ENCODE measurements at places on chromosomes 4 and X.

DNA sequence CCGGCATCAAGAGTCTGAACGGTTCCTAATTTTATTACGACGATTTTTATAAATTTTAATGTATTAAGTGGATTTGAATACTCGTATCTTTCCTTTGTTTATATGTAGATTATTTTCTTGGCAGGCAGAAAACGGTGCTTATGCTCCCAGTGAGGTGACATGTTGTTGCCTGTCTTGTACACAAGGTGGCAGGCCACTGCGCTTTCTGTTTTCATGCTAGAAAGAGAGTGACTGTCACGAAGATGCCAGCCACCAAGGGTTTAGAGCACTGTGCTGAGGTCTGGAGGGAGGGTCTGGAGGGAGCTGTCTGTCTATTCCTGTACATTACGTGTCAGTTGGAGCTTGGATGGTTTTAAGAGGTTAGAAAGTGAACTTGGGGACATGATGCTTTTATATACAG lies 87.7 kb downstream of the SHROOM2 start:
- no peak for DNase-seq

DNA sequence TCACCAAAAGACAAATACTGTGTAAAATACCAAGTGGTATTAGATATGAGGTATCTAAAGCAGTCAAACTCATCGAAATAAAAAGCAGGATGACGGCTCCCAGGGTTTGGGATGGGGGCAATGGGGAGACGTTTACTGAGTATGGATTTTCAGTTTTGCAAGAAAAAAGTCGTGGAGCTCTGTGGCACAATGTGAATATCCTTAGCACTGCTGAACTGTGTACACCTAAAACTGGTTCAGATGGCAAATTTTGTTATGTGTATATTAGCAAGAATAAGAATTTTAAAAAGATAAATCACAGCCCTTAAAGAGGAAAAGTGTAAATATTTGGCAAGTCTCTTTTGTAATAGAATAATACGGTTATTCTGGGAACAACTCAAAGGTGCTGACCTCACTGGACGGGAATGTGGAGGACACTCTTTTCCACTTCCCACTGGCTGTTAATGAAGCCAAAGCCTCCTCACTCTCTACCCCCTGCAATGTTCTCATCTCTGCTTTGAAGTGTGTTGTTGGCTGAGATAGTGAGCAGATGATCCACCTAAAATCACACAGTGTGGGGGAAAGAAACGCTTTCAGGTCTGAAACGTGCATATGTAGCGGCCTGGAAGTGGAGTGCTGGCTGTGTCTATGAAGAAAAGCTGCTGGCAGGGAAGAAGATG lies 49.2 kb downstream of the SEL1L3 start:
- DNase-seq: no peak

DNA sequence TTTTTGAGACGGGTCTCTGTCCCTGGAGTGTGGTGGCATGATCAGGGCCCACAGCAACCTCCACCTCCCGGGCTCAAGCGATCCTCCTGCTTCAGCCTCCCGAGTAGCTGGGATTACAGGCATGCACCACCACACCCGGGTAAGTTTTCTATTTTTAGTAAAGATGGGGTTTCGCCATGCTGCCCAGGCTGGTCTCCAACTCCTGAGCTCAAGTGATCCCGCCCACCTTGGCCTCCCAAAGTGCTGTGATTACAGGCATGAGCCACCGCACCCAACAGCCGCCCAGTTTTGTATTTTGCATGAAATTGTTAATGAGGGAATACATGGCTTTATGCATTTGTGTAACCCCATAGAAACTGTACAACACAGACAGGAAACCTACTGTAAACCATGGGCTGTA lies 2.8 kb upstream of the ARHGAP4 start:
- no peak for DNase-seq

DNA sequence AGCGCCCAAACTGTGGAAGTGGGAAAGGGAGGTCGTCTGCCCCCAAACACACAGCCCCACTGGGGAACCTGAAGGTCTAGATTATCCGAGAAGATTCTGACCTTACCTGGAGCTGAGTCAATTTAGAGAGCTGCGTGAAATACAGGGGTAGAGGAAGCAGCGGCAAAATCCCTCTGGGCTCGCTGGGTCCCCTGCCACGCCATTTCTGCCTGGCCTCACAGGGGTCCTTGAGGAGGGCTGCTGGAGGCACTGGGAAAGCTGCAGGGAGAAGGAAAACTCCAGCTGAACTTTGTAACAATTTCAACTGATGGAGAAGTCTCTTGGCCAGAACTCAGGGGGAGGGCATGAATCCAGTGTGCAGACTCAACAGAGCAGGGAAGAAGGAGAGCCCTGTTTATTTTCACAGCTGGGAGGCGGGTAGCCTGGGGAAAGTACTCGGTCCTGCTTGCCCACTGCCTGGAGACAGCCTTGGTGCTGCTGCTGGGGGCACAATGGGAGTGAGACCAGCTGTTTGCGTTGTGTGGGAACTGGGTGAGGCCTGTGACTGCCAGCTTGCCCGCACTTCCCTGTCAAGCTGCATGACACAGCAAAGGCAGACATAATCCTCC lies 93.2 kb upstream of the MAPK10 start:
- DNase-seq: no peak

GRCh38 chrX:12978205-12979025 lies 3.5 kb downstream of the TMSB4X start:
- peak; percentile 80 for DNase-seq

- DNase-seq: no peak
These were observed 235.1 kb upstream of the TAPT1 start for GRCh38 chr4:16461362-16461761.

DNA sequence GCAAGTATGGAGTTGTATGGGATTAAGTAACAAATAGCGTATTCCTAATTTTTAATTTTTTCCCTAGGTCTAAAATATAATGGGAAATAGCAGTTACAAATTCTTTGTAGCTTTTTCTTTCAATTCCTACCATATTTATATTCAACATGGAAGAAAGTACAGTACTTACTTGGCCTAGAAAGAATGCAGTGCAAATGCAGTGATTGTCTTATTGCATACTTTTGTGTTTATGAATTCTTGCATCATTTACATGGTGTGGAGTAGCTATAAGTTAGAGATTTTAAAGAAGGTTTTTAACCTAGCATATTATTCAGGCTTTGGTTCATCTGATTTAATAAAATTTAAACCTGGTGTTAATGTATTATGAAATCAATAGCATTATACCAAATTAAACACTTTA lies 263.3 kb downstream of the BMPR1B start:
- DNase-seq: no peak

- no peak for DNase-seq
These were observed 352.6 kb downstream of the INPP4B start for GRCh38 chr4:142493255-142494110.

DNA sequence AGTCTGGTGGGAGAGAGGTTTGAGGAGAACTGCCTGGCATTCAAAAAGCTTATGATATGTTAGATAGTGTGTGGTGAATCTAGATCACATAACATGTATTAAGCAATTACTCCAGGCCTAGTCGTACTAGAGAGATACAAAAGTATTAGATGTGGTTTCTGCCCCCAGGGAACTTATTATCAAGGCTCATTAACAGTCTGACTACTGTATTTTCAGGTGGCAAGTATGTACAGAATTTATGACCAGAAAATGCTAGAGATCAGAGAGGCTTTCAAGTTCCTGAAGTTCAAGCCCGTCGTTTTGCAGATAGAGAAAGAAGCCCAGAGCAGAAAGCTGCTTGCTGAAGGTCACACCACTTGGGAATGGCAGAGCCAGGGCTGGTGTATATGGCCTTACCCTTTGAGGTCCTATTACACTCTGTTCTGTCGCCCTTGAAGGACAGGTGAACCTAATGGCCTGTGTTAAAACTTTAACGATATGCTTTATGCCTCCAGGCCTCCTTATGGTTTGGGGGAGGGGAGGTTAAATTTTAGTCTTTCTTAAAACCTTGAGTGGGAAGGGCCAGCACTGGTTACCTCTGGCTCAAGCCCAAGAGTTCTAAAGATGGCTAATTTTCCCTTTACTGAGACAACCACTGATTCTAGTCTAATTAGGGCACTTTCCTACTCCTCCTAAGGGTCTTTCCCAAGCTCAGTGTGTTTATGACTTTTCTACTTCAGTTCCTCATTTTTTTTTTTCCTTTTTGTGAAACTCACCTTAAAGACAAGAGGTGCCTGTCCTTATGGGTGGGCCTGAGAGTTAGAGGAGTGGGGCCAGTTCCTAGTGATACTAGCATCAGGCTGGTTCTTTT lies 19.9 kb downstream of the TMEM164 start:
- DNase-seq: no peak
